ENCODE measurements at places on chromosomes 3 and 15.

GRCh38 chr3:149934524-149934923 is 36.2 kb downstream of the PFN2 start:
- DNase-seq = no peak

DNA sequence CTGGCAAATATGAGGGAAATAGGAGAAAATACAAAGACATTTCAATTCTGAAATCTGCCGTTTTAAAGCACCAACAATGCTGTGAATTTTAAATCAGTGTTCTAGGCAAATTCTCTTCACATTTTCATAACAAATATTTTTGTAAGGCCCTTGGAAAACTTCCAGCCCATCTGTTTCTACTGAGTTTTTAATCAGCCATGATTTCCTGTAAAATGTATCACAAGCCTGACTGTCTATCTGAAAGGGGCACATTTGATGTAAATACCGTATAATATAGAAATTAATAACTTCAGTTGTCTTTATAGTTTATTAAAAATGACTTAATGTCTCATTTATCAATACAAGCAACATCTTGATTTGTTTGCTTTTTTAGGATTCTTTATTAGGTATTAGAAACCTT is 454.7 kb downstream of the PYDC2 start:
- DNase-seq = no peak

DNA sequence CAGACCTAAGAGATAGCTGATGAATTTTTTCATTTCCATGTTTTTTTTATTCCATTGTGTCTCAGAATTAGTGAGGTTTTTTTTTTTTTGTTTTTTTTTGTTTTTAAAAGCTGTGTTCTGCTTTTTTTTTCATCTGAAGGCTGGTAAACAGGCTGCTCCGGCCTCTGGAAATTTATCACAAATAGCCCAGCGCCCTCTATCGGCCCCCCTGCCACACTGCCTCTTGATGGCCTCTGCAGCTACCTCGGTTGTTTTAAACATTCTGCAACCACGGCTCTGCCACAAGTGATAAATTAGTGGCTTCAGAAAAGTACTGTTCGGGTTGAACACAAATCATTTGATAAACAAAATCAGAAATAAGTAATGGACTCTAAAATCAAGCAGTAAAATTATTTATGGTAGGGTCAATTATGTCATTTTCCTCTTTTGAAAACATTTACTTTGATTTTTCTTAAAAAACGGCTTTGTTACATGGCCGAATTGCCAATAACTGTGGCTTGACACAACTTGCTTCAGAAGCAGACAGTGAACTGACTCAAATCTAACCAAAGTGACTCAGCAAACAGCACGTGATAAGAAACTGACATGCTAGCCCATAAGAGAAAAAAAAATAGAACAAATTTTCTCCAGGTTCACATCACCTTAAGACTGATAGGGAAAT is 87.8 kb downstream of the RSL24D1 start:
- DNase-seq = no peak

DNA sequence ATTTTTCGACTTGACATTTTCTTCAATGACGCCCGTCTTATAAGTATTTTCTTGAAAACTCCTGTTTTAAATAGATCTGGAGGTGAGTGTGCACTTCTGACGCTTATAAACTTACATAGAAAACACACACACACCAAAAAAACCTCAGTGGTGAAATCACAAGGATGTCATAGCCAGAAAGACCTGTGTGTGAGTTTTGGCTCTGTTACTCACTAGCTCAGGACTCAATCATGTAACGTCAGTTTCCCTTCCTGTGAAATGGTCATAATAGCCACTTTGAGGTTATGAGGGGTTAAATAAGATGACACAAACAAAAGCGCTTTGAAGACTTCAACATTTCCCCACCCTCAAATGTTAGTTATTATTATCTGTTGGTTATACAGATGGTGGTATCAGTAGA is 1.8 kb downstream of the IL20RB start:
- DNase-seq = no peak

- DNase-seq = no peak
Observed at GRCh38 chr15:36737430-36737891, 158.0 kb downstream of the CDIN1 start.

- DNase-seq = no peak
Observed at GRCh38 chr15:29053006-29053405, 167.2 kb downstream of the APBA2 start.

DNA sequence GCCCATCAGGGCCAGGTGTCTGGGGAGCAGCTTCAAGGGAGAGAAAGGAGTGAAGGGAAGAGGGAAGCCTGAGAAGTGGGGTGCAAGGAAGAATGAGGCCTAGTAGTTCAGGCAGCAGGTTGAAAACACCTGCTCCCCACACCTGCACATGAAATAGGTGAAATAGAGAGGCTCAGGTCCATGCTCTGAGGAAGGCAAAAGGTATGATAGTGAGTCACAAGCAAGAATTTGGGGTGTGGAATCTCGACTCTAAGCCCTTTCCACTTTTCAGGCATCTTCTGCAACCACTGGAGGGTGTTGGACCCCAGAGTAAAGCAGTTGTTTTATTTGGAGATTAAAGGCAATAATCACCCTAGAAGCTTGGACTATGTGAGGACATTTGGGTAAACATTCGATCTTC is 157.5 kb downstream of the CTNNB1 start:
- no peak for DNase-seq

- no peak for DNase-seq
Observed at GRCh38 chr3:192121923-192122322, 605.4 kb downstream of the FGF12 start.

DNA sequence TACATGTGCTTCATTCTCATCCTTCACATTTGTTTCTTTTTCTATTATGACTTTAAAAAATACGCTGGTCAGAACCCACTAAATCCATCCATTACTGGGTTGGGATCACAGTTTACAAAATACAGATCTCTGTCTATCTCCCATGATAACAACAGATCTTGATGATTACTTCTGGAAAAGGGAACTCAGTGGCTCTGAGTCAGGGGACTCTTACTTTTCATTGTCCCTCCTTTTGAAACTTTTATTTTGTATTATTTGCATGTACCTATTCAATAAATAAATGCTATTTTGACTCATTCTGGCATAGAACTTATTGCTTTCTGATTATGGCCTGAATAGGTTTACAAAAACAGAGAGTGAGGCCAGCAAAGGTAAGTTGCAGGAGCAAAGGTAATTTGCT is 11.6 kb upstream of the RASGRP1 start:
- DNase-seq = no peak

DNA sequence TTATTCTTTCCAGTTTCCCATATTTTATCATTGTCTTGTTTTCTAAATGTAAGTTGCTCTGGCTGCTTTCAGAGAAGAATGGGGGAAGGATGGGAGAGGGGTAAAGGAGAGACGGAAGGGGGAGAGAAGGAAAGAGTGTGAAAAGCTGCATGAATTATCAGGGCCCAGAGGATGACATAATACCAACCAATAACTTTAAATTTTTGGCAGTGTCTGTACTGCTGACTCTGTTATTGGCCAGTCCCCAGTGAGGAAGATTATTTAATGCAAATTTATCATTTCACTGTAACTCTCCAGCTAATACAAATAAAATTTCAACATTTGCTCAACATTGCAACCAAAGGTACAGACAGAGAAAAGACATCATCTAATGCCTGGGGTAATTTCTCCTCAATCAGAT is 551.7 kb upstream of the CFAP20DC start:
- DNase-seq = no peak

DNA sequence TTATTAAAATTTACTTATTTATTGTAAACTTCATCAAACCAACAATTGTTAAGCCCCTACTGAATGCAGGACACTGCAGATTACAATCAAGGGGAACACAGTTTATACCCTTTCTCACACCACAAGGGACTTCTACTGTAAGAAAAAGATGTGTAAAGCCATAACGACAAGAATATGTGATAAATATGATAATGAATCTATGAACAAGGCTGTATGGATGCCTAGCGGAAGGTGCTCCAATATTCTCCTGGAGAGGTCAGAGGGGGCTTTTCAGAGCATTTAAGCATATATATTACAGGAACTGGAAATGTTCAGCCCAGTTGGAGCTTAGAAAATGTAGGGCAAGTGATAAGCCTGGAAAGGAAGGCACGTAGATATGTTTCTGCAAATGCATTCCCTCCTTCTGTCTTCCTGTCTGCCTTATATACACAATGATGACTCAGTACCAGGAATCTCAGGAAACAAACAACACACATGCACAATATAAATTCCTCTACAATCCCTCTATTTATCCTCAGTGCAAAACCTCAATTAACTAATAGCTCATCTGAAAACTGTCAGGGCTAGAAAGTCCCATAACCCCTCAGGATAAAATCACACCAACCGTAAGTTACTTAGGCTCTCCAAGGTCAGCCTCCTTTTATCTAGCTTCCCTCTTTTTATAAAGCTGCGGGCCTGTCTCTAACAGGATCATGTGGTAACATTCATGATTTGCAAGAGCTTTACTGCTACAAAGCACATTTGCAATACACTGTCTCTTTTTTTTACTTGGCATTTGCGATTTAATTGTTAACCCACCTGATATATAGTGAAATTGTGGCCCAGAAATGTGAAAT is 393.1 kb downstream of the LPP start:
- no peak for DNase-seq

DNA sequence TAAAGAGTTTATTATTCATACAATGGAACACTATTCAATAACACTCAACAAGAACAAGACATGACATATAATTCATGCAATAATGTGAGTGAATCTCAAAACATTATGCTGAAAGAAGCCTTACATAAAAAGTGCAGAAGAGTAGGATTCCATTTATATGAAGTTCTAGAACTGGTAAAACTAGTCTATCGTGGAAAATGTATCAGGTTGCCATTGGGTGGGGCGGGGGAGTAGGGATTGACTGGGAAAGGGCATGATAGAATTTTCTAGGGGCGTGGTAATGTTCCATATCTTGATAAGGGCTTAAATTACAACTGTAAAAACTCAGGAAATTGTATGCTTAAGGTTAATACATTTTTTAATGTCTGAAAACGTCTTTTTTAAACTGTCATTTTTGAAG is 247.9 kb downstream of the SATB1 start:
- no peak for DNase-seq

- no peak for DNase-seq
Observed at GRCh38 chr3:127043731-127044510, 61.0 kb downstream of the PLXNA1 start.

GRCh38 chr15:91412138-91412928 is 312.3 kb downstream of the SV2B start:
- no peak for DNase-seq

- DNase-seq = no peak
Observed at GRCh38 chr3:21839592-21839991, 88.6 kb upstream of the ZNF385D start.

DNA sequence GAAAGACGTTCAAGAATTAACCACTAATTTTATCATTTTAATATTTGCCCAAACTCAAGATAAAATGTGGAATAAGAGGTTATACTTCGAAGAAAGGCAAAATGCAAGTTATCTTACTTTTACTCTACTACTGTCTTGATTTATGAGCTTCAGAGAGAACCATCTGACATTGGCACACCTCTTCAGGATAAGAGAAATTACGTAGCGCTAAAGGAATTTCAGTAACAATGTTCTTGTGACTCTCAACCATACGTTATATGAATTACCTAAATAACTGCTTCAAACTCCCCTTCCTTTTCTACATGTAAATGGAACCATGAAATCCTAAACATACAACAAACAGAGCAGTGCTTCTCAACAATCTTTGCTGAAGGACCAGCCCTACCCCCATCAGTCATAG is 96.8 kb downstream of the ZNF385D start:
- no peak for DNase-seq

GRCh38 chr3:116388867-116389385 is 56.4 kb downstream of the LSAMP start:
- no peak for DNase-seq

DNA sequence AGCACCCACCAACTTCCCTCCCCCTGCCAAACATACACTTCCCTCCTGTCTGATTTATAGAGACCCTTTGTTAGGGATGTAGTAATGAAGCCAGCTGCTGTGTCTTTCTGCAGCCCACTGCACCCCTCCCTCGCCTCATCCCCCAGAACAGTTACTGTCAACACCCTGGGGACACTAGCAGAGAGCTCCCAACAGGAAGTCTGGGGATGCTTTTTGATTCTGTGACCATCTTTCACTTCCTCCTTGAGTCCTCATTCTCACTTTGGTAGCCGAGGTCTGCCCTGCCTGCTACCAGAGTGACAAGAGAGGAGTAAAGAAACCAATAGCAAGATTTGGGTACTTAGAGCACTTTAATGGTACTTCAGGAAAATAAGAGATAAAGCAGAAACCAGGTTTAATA is 201.6 kb downstream of the SATB1 start:
- DNase-seq = no peak

GRCh38 chr3:117047951-117048705 is 338.5 kb downstream of the TUSC7 start:
- DNase-seq = no peak

DNA sequence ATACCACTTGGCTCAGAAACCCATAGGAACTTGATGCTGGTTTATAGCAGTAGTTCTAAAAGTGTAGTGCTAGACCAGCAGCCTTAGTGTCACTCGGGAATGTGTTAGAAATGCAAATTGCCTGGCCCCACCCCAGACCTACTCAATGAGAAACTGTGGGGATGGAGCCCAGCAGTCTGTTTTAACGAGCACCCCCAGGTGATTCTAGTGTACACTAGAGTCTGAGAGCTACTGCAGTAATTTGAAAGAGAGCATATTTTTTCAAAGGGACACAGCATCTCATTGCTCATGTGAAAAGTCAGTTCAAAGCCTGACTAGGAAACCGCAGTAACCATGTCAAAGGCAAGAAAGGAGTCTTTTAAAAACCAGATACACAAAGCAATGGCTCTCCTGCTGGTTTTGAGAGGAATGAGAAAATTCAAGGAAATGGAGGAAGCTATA is 313.4 kb downstream of the SQOR start:
- no peak for DNase-seq

- DNase-seq = no peak
Observed at GRCh38 chr3:126907557-126907956, 75.4 kb upstream of the PLXNA1 start.

- DNase-seq = no peak
Observed at GRCh38 chr15:39736412-39737195, 46.0 kb downstream of the FSIP1 start.

DNA sequence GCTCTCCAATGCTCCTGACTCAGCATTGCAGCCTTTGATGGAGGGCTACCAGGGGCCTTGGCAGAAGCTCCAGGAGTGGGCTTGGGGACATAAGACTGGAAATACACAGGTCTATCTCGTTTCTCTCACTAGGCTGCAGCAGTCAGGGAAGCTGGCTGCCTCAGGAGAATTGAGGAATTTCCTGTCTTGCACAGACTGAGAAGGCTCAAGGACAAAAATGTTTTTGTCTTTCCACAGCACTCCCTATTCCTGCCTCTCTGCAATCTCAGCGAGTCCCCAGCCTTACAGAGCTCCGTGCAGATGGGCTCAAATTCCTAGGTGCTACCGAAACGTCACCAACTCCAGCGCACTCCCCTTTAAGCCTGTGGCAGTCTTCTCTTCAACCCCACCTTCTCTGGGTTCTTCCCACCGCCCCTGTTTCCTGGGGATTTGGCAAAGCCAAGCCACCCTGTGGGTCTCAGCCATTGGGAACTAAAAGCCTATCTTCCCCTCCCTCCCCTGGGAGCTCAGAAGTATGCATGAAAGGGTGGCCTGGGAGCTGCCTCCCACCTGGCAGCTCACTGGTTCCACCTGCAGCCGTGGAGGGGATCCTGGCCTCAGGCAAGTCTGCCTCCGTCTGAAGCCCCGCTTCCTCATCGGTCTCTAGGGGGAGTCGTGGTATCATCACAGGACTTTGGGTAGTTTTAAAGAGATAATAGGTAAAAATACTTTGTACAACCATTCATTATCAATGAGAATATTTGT is 322.6 kb upstream of the FRG2C start:
- no peak for DNase-seq
